ENCODE measurements at places on chromosomes 13 and 19.

- peaks cover 80% of the 10 kb centered on the region for H3K36me3 ChIP-seq
- H3K27me3 ChIP-seq, result no peaks in the 10 kb centered on the region
- peak; percentile 53 for DNase-seq
- peaks cover 6% of the 10 kb centered on the region for H3K4me1 ChIP-seq
Observed at GRCh38 chr19:44869733-44870470, 21.2 kb upstream of the TOMM40 start.

- H3K4me1 ChIP-seq, result peaks cover 12% of the 10 kb centered on the region
- H3K27me3 ChIP-seq, result no peaks in the 10 kb centered on the region
- peak; percentile 43 for DNase-seq
- peaks cover 38% of the 10 kb centered on the region for H3K36me3 ChIP-seq
- peak overlapping the region; percentile 99 for H3K4me3 ChIP-seq
Observed at GRCh38 chr19:57351867-57352266, 796 bp downstream of the ZNF304 start.

DNA sequence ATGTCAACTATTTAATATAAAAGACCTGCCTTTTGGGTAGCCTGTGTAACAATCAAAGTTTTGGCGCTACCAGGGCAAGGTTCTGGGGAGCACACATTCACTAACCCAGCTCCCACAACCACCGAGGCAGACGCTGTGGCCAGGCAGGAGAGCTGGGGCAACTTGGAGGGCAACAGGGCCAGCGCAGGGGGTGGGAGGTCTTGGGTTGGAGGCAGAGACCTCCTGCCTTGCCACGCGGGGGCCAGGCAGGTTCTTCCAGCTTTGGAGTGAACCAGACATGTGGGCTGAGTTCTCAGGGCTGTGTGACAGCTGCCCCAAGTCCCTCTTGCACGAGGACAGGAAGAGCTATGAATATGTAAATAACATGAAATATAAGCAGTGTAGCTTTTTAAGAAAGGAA lies 30.3 kb upstream of the MCF2L start:
- no peak overlapping the region for H3K4me3 ChIP-seq
- no peak overlapping the region for H3K27ac ChIP-seq
- DNase-seq, result no peak
- H3K36me3 ChIP-seq, result no peaks in the 10 kb centered on the region

DNA sequence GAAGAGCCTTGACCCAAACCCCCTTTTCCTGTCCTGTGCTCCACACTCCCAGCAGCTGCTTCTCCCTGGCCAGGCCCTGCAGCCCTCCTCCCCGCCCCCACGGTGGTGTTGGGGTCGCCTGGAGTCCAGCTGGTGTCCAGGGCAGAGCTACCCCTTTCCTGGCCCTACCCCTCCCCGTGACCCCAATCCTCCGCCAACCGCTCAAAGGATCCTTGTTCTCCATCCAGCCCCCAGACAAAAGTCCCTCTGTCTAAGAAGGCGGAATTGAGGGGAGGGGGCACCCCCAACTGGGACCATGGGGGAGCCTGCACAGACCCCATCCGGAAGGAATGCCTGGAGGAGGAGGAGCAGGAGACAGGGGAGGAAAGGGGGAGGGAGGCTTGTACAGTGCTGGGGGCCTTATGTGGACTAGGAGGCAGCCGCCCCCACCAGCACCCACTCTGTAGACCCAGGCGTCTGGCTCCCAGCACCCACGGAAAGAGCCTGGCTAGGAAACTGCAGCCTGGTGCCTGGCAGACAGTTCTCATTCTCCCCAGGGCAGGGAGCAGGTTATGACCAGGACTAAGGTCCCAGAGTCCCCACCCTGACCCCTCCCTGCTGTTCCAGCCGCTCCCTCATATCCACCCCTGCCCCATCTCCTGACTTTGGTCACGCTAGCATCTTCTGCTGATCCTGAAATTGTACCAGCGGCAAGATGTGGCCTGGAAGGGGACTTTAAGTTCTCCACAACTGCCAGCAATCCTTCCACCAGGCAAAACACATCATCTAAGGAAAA lies at the start of gene FXYD3:
Gene FXYD3, plus strand, starts transcription at position 647 of the 775 bp plus-strand sequence. CDS start 3,554 bp downstream, outside the sequence.
- H3K4me1 ChIP-seq, result no peaks in the 10 kb centered on the region
- no peak for DNase-seq
- no peak within 1 kb of the TSS for H3K4me3 ChIP-seq
- H3K27ac ChIP-seq, result no peak within 1 kb of the TSS
- peaks cover 24% of the 10 kb centered on the region for H3K27me3 ChIP-seq

- no peaks in the 10 kb centered on the region for H3K27me3 ChIP-seq
- no peaks in the 10 kb centered on the region for H3K4me1 ChIP-seq
Observed at GRCh38 chr13:88068316-88068715, 397.1 kb downstream of the SLITRK5 start.
